ENCODE measurements at places on chromosomes 7 and 10.

- DNase-seq = peak; percentile 67
Measured at GRCh38 chr10:110354322-110354766, 49.6 kb upstream of the SMNDC1 start.

DNA sequence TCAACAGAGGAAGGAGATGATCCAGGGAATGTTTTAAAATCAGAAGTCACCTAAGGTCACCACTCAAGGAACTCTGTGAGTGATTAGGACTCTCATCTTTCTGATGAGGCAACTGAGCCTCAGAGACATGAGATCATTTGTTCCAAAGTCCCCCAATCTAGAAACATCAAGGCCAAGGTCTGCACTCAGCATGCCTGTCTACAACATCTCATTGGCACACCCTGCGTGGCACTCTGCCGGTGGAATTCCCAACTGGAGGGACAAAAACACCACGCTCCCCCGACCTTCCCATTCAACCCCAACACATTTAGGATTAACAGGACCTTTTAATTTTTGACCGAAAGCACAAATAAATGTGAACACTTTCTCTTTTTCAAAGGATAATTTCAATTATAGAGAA is 31.4 kb downstream of the CPXM2 start:
- no peak for DNase-seq

- no peak for DNase-seq
Measured at GRCh38 chr10:114265392-114266053, 26.5 kb downstream of the VWA2 start.

GRCh38 chr10:123042708-123043408 is 34.1 kb downstream of the ACADSB start:
- no peak for DNase-seq

- no peak for DNase-seq
Measured at GRCh38 chr7:45416846-45417245, 157.3 kb upstream of the ADCY1 start.

DNA sequence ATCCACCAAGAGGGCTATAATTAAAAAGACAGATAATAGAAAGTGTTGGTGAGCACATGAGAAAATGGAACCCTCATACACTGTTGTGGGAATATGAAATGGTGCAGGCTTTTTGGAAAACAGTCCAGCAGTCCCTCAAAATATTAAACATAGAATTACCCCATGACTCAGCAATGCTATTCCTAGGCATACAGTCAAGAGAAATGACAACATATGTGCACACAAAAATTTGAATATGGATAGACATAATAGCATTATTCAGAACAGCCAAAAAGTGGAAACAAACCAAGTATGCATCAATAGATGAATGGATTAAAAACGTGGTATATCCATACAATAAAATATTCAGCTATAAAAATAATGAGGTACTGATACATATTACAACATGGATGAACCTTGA is 64.5 kb upstream of the GDF10 start:
- DNase-seq = no peak

DNA sequence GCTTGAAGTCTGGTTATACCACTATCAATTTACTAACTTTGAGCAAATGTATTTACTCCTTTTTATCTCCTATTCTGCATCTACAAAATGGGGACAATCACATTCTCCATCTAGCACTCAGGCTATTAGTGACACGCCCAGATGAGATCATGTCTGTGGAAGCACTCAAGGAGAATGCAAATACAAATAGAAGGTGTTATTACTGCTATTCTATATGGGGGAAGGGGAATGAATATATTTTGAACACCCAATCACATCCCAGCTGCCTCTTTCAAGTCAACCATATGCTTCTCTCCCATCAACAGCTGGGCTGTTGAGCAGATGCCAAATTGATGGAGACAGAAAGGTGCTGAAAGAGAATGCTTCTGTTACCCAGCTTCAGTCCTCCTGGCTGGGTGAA is 23.5 kb downstream of the SGMS1 start:
- no peak for DNase-seq

- no peak for DNase-seq
Measured at GRCh38 chr7:16594061-16594460, 51.5 kb downstream of the ANKMY2 start.

DNA sequence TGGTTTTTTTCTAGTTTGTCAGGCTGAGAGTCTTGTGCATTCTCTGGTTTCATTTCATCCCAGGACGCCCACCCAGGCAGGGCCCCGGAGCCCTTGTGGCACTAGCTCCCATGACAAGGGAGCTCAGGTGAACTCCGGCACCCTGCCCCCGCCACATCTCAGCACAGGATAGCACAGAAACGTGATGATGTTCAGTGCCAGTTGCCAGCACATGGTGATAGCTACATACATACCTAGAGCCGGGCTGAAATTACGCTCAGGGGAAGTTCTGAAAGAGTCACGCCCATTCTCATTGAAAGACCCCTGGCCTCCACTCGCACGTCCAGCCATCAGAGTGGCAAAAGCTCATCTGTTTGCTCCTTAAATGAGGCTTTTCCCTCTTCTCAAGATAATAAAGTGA is 273.7 kb downstream of the PTPRN2 start:
- no peak for DNase-seq

- DNase-seq = no peak
Measured at GRCh38 chr7:87494454-87494853, 19.0 kb upstream of the ABCB4 start.

- no peak for DNase-seq
Measured at GRCh38 chr7:18202315-18203045, 174.8 kb upstream of the PRPS1L1 start.

DNA sequence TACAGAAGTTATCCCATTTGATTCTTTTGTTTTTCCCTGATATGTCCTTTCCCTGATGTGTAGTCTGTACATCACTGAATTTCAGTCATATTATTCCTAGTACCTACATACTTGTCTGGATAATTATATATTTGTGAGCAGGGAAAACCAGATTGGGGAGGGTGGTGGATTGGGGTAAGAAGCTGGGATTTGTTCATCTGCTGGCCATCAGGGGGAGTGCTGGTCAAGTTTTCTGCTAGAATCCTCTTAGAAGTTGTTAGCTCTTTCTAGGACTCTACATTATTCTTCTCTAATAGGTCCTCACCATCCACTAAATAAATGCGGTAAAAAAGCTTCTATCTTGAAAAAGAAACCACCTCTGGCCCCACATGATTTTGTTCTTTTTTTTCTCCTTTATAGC is 232.7 kb upstream of the TAC1 start:
- no peak for DNase-seq

- no peak for DNase-seq
Measured at GRCh38 chr10:21293518-21294356, 231.7 kb downstream of the SKIDA1 start.

- no peak for DNase-seq
Measured at GRCh38 chr7:24911213-24911603, 68.8 kb downstream of the OSBPL3 start.

GRCh38 chr7:99827040-99827778 is 604 bp upstream of the CYP3A43 start:
- no peak for DNase-seq

DNA sequence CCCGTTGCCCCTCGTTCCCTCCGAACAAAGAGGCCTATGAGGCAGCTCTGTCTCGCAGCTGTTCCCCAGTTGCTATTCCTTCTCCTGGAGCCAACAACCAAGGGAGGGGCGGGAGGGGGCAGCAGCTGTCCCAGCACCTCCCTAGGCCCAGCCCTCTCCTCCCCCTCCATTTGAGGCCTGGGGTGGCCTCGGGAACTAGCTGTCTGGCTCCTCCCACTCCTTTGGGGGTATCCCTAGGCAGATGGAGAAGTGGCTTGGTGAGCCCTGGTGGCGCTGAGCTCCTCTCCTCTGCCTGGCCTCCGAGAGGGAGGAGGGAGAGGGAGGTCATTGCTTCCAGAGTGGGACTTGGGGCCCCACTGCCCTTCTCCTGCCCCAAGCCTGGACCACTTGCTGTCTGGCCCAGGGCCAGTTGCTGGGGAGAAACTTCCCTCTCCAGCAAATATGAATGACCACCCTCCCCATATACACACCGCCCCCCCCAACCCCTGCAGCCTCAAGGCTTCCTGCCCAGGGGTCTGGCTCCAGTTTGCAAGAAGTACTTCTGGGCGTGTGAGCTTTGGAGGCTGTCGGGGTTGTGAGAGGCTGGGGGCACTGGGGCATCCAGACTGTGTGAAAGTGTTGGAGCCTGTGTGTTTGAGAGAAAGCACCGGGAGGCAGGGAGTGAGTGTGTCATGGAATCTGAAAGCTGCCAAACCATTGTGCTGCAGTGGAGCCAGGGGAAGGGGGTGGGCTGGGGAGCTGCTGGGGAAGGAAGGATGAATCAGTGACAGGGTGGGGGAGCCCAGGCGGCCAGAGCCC is 3.1 kb downstream of the FLNC start:
- DNase-seq = no peak

DNA sequence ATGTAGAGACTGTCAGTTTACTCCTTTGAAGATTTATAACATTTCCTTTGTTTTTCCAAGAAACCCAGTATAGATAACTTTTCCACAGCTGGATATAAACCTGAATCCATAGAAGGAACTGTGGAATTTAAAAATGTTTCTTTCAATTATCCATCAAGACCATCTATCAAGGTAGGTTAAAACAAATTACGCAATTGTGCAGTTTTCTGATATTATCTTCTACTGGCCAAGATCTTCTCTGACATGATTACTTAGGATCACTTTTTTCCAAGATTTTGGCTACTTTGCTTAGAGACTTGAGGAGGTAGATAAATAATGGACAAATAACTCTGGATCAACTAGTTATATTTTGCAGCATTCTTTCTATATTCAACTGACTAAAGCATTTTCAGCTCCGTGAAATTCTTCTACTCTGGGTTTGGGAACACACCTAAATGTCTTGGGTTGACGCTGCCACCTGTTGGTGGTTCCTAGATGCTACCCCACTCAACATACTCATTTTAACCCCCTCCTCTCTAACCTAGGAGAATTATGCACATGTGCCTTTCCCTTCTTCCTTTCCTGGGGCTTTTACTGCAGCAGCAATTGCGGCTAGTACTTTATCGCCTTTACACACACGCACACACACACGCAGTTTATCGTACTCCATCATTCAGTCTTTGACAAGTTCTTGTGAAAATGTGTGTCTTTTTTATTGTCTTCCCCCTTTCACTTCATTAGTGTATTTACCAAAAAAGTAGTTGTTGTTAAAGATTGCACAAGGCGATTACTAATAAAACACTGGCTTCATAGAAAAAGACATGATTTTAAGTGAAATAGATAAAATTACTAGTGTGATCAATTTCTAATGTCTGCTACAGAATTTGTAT is 32.7 kb downstream of the ABCB5 start:
- no peak for DNase-seq

GRCh38 chr7:142066536-142066935 is 45.0 kb upstream of the MGAM2 start:
- no peak for DNase-seq

- no peak for DNase-seq
Measured at GRCh38 chr10:117094856-117095255, 43.2 kb downstream of the VAX1 start.

DNA sequence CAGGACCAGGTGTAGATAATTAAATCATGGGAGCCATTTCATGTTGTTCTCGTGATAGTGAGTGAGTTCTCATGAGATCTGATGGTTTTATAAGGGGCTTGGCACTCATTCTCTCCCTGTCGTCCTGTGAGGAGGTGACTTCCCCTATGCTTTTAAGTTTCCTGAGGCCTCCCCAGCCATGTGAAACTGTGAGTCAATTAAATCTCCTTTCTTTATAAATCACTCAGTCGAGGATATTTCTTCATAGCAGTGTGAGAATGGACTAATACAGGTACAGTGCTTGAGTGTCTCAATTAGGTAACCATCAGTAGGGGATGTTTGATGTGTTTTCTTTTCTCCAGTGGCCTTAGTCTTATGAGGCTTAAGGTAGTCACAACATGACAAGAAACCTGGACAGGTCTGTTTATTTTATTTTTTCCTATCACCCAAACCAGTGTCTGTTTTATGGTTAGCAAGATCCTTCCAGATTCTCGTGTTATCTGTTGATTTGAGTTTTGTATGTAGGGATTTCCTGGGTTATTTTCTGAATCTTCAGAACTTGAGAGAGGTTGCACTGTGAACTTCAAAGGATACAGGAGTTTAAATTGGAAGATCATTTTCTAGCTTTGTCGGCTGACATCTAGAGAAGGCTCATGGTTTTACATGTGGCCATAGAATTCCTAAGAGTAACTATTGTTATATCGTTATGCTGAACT is 32.1 kb downstream of the UMAD1 start:
- DNase-seq = no peak

DNA sequence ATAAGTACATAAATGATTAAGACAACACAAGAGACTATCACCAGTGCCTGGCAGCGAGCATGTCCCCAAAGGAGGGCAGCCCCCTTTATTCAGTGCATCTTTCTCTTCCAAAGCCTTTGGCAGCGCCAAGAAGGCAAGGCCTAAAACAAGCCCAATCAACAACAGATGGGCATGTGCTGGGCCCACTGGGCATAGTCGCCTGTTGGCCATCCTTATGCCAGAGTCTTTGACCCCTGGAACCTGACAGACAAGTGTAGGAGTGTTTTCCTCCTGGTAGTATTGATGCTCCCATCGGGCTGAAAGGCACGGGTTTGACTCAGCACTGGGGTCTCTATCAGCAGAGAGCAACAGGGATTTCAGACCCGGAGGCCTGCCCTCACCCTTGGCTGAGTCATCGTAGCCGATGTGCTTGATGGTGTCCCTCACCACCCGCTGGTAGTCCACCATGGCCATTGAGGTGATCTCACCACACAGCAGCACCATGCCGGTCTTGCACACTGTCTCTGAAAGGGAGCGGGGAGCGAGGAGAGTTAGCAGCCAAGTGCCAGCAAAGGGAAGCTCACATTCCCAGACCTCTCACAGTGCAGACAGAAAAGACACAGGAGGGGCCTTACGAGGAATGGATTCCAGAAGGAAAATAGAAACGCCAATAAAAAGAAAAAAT is 5.8 kb downstream of the MAT1A start:
- DNase-seq = no peak

DNA sequence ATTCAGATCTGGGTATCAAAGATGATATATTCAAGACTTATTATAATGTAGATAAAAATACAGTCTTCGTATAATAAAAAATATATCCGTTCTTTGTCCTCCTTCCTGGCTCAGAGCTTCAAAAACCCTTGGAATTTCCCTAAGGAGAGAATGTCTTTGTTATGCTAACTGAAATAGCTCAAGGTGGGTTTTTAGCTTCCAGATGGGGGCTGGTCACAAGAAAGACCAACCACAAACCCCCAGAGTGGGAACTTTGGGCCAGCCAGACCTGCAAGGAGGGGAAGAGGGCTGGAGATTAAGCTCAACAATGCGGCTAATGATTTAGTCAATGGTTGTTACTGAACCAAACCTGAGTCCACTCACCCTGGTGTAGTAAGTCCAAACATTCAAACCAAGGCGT is 196.4 kb downstream of the SDHAF3 start:
- DNase-seq = no peak

GRCh38 chr7:19249281-19249680 is 104.1 kb upstream of the FERD3L start:
- DNase-seq = no peak
